ENCODE measurements at places on chromosomes 4 and X. TPM values are rescaled to one million over a fixed set of nuclear protein-coding genes. Genes with fewer than 3 reads are reported as not detected.

NSG1 gene
- total RNA-seq = 7.0 TPM

APELA gene
- not detected for total RNA-seq

GRCh38 chr4:90318193-90318592 is 191.0 kb downstream of the CCSER1 start:
- DNase-seq = peak; percentile 85

GRCh38 chr4:8324640-8325239 is 55.2 kb downstream of the HTRA3 start:
- DNase-seq = no peak

GRCh38 chrX:67723580-67724351 is 179.9 kb downstream of the AR start:
- no peak for DNase-seq

DNA sequence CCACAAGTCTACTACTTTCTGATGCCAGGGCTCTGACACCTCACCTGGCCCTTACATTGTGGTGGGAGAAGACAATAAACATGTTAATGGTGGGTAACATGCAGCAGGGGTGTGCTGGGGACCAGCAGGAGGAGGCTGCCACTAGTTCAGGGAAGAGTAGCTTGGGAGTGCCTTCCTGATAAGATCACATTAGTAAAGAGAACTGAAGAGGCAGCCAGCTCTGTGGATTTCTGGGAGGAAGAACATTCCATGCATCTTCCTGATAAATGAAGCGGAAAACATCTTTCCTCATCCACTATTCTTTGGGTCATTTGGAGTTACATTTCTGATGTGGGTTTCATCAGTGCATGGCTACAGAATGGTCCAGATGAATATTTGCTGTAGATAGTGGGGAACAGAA is 9.0 kb downstream of the RNF150 start:
- DNase-seq = no peak

- DNase-seq = no peak
These were observed 326.7 kb downstream of the GUCY2F start for GRCh38 chrX:109155161-109155560.

GRCh38 chr4:99815597-99816011 is 1.0 kb upstream of the DAPP1 start:
- DNase-seq = peak; percentile 22

ALG13 gene
- 28.0 TPM for total RNA-seq

GRCh38 chr4:129240816-129241215 is 144.9 kb downstream of the C4orf33 start:
- no peak for DNase-seq

RADX gene
- not detected for total RNA-seq

TGIF2LX gene
- total RNA-seq = 0.98 TPM

GRCh38 chr4:111074523-111075114 is 451.7 kb upstream of the PITX2 start:
- DNase-seq = no peak

SAGE1 gene
- total RNA-seq = not detected

GRCh38 chr4:105808750-105809041 is 86.6 kb upstream of the NPNT start:
- DNase-seq = peak; percentile 20

RBMXL3 gene
- total RNA-seq = not detected

DNA sequence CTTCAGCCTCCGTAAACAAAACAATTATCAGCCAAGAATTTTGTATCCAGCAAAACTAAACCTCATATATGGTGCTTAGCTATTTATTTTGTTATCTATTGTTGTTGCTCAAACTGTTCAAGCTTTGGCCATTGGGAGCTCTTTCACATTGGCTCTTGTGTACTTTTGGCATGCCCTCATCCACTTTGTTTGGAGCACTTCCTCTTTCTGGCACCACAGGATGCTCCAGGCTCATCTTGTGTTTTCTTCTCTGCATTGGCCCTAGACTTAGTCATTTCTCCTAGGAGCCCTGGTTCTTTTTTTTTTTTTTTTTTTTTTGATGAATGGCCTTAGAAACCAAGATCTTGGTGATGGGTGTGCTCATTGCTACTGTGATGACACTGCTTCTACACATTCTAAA is 74.5 kb downstream of the DIPK2B start:
- no peak for DNase-seq

- DNase-seq = no peak
These were observed 31.9 kb downstream of the RHOH start for GRCh38 chr4:40228497-40229365.

- no peak for DNase-seq
These were observed 11.5 kb downstream of the PRPS2 start for GRCh38 chrX:12802741-12803140.

MGAT4D gene
- not detected for total RNA-seq

TLL1 gene
- total RNA-seq = 0.02 TPM

TLR1 gene
- total RNA-seq = 0.60 TPM

- no peak for DNase-seq
These were observed 6.2 kb downstream of the ZNF275 start for GRCh38 chrX:153340111-153340510.

GRCh38 chrX:10654960-10655359 is 34.6 kb upstream of the MID1 start:
- no peak for DNase-seq

APLN gene
- 0.31 TPM for total RNA-seq

ARMCX5 gene
- 10.8 TPM for total RNA-seq

HSFX2 gene
- total RNA-seq = not detected

GRCh38 chr4:7158081-7158750 is 34.1 kb upstream of the SORCS2 start:
- no peak for DNase-seq

GRCh38 chr4:89755220-89755619 is 81.7 kb downstream of the SNCA start:
- DNase-seq = peak; percentile 14
